ENCODE measurements at places on chromosomes 4 and X.

DNA sequence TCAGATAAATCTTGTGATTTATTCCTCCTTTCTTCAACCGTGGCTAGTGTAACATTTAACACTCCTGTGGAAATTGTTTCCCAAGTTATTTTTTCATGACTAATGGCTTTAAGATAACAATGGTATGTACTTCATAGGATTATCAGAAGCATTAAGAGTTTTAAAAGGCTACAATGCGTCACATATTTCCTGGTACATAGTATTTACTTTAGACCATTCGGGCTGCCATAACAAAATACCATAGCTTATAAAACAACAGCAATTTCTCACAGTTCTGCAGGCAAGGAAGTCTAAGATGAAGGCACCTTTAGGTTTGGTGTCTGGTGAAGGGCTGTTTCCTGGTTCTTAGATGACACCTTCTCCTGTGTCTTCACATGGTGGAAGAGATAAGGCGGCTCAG lies 158.6 kb downstream of the PAPSS1 start:
- no peak for DNase-seq

DNA sequence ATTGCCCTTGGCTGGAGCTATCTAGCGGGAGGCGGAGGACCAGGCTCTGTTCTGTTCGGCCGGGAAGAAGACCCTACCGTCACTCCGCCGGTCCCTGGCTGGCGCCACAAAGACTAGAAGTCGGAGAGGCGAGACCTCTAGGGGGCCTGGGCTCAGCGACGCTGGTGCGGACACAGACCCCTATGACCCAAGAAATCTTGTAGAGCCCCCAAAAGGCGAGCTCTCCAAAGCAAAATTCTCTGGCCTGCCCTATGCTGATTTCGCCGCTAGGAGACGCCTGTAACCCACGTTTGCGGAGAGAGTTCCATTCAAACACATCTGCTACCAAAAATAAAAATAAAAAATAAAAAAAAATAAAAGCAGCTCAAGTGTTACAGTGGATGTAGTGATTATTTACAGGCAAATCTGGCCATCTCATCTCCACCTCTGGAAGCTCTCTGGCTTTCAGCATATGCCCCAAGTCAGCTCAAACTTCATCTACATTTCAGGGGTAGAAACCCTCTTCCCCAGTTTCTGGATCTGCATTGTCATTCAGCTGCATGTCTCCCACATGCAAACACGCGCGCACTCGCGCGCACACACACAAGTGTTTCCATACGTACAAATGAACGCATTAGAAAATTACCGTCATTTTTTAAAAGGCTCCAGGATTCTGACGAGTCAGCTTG lies 2.4 kb upstream of the PCDH10 start:
- DNase-seq = peak; percentile 6

GRCh38 chr4:184282251-184282713 lies 64.6 kb upstream of the ENPP6 start:
- DNase-seq = no peak

DNA sequence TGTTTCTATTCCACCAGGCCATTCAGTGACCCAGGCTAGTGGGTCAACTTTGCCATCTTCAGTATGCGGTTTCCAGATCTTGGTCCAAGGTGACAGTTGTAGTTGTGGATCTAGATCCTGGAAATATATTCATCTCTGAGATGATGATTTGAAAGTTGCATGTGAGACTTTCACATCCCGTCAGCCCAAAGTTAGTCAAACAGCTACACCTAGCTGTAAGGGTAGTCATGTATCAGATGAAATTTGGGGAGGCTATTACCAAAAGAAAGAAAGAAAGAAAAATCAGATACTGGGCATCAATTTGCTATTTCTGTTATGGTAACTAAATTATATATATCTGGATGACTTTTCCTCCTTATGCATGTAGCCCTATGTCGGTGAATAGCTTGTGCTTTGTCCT lies 259.4 kb upstream of the ARX start:
- no peak for DNase-seq

GRCh38 chrX:122582280-122582974 lies 601.7 kb upstream of the GRIA3 start:
- DNase-seq = no peak

GRCh38 chrX:136468391-136469103 lies 19.2 kb upstream of the BRS3 start:
- no peak for DNase-seq

GRCh38 chrX:117511379-117511778 lies 605.2 kb downstream of the KLHL13 start:
- DNase-seq = no peak

GRCh38 chr4:1728061-1728980 lies 7.0 kb downstream of the TACC3 start:
- no peak for DNase-seq

DNA sequence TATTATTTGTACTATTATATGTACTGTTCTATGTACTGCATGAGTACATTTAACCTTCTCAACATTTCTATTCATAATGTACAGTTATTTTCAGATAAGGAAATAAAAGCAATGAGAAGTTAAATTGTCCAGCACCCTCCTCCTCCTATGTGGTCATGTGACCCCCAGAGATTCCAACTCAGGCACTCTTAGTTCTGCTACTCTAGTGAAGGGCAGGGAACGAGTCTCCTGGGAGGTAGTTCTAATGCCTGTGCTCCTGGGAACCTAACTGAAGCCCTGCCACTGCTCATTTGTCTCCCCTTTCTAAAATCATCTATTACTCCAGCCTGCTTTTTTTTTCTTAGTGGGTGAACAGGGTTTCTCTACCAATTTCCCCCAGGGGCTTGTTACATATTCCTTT lies 105.9 kb upstream of the GPRIN3 start:
- DNase-seq = no peak

DNA sequence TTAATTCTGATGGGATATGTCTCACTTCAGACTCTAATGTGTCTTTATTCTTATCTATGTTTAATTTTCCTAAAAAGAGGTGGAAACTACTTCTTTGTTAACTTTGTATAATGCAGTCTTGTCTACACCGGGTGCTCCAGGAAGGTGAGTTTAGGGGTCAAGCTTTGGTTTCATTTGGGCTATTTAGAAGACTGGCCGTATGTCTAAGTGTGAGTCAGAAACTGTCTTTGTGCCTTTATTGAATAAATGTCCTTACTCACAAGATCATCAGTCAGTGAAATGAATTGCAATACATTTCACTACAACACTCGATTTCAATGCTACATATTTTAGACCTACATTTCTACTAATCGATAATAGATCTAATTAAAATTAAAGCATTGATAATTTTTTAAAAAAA lies 56.2 kb downstream of the PROM1 start:
- no peak for DNase-seq

DNA sequence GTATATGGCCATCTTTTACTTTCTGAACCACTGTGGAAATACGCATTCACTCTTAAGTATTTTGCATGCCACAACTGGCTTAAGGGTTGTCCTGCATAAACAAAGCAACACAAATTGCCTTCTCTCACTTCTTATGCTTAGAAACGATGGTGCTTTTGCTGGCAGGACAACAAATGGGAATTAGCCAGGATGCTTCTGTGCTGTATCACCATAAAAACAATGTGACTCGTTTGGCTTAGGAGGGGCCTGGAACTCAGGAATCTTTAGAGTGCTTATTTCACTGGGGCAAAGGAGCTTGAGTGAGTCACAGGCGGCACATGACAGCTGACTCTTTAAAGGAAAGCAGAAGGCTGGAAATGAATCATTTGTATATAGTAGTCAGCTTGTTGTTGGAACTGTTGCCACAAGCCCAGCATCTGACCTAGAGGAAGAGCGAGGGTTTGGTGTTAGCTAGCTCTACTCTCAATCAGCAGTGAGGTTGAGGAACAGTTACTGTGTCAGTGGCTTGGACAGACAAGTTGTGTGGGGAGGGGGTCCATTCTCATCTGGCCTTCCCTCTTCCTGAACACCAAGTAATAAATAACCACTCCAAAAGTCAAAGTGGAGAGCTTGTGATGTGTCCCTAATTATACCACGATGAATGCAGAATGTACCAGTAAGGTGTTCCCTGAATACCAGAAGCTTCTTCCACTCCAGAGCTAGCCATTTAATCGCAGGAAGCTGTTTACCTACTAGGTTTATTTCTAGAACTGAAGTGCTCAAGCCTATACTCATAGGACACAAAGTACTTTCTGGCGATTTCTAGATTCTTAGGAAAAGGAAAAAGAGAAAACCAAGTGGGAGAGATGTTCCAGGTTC lies 293.1 kb downstream of the CAMK2D start:
- no peak for DNase-seq

- DNase-seq = no peak
Measured at GRCh38 chr4:136931781-136932180, 600.5 kb downstream of the PCDH18 start.

GRCh38 chr4:120432301-120432860 lies 365.7 kb upstream of the MAD2L1 start:
- DNase-seq = no peak

DNA sequence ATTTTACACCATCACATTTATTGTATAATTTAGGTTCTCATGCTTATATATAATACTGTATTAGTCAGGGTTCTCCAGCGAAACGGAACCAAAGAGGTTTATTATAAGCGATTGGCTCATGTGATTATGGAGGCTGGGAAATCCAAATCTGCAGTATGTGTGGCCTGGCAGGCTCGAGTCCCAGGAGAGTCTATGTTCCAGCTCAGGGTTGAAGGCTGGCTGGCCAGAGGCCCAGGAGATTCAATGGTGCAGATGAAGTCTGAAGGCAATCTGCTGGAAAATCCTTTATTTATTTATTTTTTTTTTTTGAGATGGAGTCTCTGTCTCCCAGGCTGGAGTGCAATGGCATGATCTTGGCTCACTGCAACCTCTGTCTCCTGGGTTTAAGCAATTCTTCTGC lies 63.0 kb upstream of the WDFY3 start:
- DNase-seq = no peak

- peak; percentile 52 for DNase-seq
Measured at GRCh38 chrX:46961574-46962283, 49.5 kb downstream of the JADE3 start.

DNA sequence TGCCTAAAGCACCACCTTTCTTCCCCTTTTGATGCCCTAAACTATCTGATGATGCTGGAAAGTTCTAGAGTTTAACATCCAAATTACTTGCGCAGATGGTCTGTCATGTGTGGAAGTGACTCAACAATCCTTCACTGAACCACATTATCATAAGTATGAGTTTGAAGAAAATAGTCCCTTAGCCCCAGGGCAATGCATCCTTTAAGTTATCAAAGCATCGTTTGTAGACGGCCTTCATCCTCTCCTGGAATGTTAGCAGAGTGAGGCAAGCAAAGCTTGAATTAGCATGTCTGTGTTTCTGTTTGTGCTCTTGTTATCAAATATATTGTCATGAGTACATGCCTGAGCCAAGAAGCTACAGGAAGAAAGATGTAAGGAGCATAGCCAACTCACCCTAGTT lies 570.9 kb downstream of the MID1IP1 start:
- DNase-seq = no peak

- DNase-seq = no peak
Measured at GRCh38 chr4:139234253-139234652, 45.8 kb downstream of the MGARP start.

- no peak for DNase-seq
Measured at GRCh38 chr4:1293531-1293941, 3.8 kb downstream of the MAEA start.

DNA sequence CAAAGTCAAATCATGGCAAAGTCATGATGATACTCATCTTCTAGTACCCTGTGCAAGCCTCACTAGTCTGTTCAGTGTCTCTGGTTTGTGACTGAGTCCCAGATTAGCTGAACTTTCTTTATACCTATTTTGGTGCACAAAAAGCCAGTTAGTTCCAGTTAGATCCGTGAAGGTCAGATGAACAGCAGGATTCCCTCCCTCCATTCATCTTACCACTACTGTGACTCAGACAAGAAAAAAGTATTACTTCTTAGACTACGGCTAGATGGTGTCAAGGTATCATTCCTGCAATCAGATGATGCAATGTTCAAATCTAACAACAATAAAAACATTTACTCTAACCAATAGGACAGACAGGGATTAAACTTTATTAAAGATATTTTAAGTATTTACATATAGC lies 30.4 kb downstream of the ARHGEF6 start:
- DNase-seq = no peak

GRCh38 chrX:110008011-110008635 lies 5.2 kb downstream of the TMEM164 start:
- DNase-seq = no peak

GRCh38 chr4:110589297-110589696 lies 33.6 kb downstream of the PITX2 start:
- no peak for DNase-seq

- no peak for DNase-seq
Measured at GRCh38 chrX:132406106-132406505, 82.7 kb downstream of the MBNL3 start.

DNA sequence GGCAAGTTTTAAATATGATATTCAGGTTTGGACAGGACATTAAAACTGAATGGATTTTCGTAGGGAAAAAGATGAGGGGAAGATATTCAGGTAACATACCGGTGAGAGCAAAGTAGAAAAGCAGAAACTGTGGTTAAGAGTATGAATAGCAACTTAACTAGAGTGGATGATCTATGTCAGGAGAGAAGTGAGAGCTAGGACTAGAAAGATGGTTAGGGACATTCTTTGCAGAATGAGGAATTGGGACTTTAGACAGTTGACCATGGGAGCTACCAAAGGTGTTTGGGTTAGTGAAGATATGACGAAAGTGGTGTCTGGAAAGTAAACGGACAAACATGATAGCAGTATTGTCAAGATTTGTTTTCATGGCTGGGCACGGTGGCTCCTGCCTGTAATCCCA lies 45.2 kb downstream of the ANXA5 start:
- DNase-seq = no peak

DNA sequence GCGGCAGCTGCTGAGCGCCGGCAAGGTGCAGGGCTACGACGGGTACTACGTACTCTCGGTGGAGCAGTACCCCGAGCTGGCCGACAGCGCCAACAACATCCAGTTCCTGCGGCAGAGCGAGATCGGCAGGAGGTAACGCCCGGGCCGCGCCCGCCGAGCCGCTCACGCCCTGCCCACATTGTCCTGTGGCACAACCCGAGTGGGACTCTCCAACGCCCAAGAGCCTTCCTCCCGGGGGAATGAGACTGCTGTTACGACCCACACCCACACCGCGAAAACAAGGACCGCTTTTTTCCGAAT lies 117.0 kb downstream of the DCTD start:
- DNase-seq = no peak

- no peak for DNase-seq
Measured at GRCh38 chrX:7266288-7266687, 118.3 kb upstream of the PUDP start.

GRCh38 chr4:177455561-177455970 lies 13.3 kb upstream of the AGA start:
- no peak for DNase-seq

DNA sequence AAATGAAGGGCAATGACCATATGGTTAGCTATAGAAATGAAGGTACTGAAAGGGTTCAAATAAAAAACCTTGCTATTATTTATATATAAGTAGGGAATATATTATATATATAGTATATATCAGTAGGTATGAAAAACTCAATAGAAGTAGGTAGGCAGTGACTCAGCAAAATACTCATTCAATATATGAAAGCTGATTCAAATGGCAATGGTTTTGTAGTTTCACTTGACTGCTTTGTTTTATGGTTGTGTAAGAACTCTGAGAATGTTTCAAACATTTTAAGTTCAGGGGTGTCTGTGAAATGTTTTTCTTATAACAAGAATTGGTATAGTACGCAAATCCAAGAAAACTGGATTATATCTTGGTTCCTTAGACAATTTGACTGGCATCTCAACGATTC lies 4.1 kb downstream of the ZNF280C start:
- no peak for DNase-seq
